ENCODE measurements at places on chromosomes 7 and 10.

DNA sequence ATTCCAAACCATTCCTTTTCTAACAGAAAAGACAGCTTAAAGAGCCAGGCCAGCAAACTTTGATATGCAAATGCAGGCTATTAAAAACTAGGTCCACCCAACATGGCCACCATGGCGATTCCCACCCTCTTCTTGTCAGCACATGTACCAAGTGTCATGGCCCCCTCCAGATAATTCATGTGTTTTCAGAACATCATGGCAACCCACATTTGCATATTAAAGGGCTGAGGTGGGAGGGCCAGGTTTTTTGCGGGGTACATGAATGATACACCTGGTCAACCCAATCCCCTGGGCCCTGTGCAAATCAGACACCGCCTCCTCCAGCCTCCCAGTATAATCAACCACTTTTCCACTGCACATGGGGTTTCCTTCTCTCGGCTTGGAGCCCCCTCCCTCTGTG, 965 bp upstream of the ERVW-1 start:
- no peak for DNase-seq

- no peak for DNase-seq
These were observed 71.0 kb upstream of the PLPP4 start for GRCh38 chr10:120385992-120386391.

DNA sequence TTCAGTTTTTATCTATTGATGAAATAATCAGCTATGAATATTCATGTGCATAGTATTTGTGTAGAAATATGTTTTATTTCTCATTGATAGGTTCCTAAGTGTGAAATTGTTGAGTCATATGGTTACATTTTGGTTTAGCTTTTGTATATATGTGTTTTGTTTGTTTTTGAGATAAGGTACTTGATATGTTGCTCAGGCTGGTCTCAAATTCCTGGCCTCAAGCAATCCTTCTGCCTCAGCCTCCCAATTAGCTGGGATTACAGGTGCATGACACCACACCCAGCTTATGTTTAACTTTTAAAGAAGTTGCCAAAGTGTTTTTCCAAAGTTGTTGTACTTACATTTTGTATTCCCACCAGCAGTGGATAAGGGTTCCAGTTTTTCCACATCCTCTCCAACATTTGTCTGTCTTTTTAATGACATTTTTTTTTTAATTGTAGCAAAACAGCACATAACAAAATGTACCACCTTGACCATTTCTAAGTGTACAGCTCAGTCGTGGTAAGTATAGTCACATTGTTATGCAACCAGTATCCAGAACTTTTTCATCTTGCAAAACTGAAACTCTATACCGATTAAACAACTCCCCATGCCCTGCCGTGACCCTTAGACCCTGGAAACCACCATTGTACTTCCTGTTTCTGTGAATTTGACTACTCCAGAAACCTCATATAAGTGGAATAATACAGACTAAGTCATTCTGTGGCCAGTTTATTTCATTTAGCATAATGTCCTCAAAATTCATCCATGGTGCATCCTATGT, 12.6 kb upstream of the UBE2D1 start:
- no peak for DNase-seq

DNA sequence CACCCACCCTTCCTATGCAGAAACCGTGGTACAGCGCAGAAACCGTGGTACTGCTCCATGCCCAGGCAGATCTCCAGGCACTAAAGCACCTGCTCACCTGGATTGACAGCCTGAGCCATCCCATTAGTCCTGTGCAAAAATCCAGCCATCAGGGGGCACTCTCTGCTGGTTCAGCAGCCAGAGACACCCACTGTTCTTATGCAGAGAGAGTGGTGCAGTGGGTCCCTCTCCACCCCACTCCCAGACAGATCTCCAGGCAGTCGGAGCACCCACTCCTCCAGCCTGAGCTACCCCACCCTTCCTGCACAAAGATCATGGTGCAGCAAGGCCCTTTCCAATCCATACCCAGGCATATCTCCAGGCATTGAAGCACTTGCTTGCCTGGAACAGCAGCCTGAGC, 219.8 kb downstream of the CTNNA3 start:
- DNase-seq = no peak

GRCh38 chr10:103758294-103758681, 97.1 kb downstream of the SH3PXD2A start:
- no peak for DNase-seq

DNA sequence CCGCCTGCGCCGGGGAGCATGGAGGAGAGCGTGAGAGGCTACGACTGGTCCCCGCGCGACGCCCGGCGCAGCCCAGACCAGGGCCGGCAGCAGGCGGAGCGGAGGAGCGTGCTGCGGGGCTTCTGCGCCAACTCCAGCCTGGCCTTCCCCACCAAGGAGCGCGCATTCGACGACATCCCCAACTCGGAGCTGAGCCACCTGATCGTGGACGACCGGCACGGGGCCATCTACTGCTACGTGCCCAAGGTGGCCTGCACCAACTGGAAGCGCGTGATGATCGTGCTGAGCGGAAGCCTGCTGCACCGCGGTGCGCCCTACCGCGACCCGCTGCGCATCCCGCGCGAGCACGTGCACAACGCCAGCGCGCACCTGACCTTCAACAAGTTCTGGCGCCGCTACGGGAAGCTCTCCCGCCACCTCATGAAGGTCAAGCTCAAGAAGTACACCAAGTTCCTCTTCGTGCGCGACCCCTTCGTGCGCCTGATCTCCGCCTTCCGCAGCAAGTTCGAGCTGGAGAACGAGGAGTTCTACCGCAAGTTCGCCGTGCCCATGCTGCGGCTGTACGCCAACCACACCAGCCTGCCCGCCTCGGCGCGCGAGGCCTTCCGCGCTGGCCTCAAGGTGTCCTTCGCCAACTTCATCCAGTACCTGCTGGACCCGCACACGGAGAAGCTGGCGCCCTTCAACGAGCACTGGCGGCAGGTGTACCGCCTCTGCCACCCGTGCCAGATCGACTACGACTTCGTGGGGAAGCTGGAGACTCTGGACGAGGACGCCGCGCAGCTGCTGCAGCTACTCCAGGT, 29.7 kb downstream of the CHST12 start:
- DNase-seq = no peak

- DNase-seq = no peak
These were observed 187.7 kb downstream of the PTPN20 start for GRCh38 chr10:47098964-47099363.

DNA sequence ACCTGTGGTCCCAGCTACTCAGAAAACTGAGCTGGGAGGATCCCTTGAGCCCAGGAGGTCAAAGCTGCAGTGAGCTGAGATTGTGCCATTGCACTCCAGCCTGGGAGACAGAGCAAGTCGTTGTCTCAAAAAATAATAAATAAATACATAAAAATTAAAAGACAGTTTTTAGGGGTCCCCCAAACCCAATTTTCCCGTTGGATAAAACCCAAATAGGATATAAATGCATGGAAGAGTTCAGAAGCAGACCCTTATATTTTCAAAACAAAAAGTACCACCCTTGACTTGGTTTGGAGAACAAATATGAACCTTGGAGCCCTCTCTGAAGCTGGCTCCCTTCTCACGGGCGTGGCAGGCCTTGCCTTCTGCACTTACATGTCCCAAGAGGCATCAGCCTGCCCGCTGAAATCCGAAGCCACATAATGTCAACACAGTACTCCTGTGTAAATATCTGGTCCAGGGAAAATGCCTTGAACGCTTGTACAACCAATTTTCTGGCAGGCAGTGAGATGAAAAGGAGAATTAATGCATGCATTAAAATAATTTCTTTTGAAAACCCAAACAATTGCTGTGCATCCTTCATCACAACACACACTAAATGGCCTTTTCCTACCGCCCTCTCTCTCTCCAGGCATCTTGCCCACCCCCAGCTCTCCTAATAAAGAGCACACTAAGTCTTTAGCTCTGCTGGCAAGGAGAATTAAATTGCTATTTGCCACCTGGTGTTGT, 46.4 kb upstream of the PARD3 start:
- DNase-seq = peak; percentile 22

GRCh38 chr10:75238182-75239095, 2.7 kb upstream of the COMTD1 start:
- no peak for DNase-seq

- DNase-seq = no peak
These were observed 1.2 kb downstream of the LUC7L2 start for GRCh38 chr7:139360948-139361307.

- no peak for DNase-seq
These were observed 53.0 kb upstream of the MAGI2 start for GRCh38 chr7:79506481-79506880.

- no peak for DNase-seq
These were observed 58.4 kb downstream of the VOPP1 start for GRCh38 chr7:55513868-55514267.

DNA sequence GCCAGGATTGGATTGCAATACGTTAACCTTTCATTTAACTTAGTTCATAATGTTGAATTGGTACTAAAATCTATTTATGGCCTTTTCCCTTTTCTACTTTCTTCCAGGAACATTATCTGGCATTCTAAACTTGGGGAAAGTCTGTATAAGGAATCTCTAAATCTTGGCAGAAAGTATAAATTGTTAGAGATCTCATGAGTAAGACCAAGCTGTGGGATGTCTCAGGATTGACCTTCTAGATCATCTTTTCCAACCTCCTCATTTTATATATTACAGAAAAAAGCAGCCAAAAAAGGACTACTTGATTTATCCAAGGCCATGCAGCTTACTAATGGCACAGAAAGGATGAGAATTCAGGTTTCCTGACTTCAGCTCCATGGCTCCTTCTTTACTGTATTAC, 598.3 kb downstream of the INHBA start:
- DNase-seq = peak; percentile 46

- DNase-seq = no peak
These were observed 22.7 kb downstream of the HOXA1 start for GRCh38 chr7:27073076-27073475.

DNA sequence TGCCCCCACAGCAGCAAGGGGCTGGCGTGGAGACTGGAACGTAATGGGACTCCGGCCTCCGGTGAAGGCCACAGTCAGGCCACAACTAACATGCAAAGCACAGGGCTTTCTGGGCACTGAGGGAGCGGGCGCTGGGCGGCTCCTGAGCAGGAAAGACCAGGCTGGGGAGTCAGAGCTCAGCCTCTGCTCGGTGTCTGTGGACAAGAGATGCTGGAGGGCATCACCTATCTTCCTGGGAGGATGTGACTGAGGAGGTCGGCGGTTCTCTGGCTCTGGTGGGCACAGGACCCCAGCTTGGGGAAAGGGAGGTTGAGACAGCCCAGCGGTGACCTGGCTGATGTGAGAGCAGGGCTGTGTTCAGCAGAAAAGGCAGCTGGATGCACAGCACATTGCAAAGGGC, 11.7 kb downstream of the CNPY1 start:
- no peak for DNase-seq

Measured in skeletal muscle cell (primary cell).